ENCODE measurements at places on chromosomes 6 and 20.

GRCh38 chr20:55053389-55053788 is 578.0 kb downstream of the DOK5 start:
- DNase-seq = no peak

GRCh38 chr20:33277471-33278441 is 5.3 kb upstream of the BPIFB1 start:
- no peak for DNase-seq

GRCh38 chr6:88238901-88239300 is 72.8 kb upstream of the CNR1 start:
- DNase-seq = no peak

DNA sequence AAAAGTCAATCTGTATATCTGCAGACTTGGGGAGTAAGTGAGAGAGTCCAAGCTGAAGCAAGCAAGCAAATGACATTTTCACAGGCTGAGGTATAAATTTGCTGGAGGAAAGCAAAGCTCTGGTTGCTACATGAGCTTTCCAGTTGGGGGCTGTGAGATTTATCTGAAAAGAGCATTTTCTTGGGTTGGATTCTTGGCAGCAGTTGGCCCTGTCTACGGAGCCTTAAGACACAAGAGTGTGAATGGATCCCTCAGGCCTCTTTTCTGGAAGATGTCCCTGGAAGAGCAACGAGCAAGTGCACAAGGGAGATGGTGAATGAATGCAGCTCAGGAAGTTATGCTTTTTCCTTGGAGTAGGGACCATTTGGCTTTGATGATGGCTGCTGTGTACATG is 30.8 kb downstream of the ISM1 start:
- no peak for DNase-seq

GRCh38 chr20:19161336-19161735 is 51.1 kb upstream of the SLC24A3 start:
- DNase-seq = no peak

GRCh38 chr6:93235775-93236174 is 183.6 kb downstream of the EPHA7 start:
- DNase-seq = no peak

DNA sequence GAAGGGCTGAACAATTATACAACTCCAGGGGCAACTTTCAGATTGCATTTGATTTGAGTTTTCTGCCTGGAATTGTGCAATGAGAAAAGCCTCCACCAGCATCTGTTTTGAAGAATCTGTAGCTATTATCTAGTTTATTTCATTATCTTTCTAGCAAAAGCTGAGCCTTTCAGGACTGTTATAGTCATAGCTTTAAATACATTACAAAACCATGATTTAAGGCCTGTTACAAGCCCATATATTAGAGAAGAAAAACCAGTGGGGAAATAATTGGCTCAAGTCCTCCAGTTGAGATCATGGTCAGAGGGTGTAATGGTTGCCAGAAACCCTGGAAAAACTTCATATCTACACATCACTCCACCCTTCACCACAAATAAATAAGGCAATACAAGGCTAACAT is 676.2 kb downstream of the HDGFL1 start:
- DNase-seq = no peak

DNA sequence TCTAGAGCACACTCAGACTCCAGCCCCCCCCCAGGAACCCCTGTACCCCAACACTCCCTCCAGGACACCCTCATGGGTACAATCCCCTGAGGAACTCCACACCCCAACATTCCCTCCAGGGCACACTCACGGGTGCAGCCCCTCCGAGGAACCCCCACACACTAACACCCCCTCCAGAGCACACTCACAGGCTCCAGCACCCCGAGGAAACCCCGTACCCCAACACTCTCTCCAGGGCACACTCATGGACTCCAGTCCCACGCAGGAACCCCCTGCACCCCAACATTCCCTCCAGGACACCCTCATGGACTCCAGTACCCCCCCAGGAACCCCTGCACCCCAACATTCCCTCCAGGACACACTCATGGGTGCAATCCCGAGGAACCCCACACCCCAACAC is 31.6 kb downstream of the LAMA5 start:
- no peak for DNase-seq

DNA sequence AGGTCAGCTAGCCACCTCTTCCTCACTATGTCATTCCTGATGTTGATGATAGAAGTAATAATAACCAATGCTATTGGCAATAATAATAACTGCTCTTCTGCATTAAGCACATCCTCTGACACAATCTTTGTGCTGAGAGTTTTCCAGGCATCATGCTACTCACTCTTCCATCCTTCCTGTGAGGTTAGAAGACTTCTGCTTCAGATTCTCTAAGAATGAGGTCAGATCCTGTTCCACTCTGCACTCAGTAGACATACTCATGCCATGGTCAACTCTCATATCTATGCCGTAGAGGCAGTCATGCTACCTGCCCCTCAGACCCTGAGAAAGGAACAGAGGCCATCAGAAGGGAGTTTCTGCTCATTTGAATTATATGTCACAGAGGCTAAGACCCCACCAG is 98.1 kb upstream of the TOP1 start:
- DNase-seq = no peak

DNA sequence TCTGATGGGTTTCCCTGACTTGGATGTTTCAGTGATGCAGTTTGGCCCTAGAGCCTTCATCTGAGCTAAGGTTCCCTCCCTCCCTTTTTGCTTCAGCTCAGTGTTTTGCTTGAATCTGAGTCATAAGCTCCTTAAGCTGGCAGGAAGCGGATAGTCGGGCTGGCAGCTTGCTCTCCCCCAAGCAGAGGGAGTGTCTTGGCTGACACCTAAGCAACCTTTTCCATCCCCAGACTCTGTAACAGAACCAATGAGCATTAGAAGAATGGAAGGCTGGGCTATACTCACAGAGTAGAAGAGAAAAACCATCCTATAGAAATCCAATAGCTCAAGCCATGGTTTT is 98.3 kb downstream of the HAO1 start:
- no peak for DNase-seq

DNA sequence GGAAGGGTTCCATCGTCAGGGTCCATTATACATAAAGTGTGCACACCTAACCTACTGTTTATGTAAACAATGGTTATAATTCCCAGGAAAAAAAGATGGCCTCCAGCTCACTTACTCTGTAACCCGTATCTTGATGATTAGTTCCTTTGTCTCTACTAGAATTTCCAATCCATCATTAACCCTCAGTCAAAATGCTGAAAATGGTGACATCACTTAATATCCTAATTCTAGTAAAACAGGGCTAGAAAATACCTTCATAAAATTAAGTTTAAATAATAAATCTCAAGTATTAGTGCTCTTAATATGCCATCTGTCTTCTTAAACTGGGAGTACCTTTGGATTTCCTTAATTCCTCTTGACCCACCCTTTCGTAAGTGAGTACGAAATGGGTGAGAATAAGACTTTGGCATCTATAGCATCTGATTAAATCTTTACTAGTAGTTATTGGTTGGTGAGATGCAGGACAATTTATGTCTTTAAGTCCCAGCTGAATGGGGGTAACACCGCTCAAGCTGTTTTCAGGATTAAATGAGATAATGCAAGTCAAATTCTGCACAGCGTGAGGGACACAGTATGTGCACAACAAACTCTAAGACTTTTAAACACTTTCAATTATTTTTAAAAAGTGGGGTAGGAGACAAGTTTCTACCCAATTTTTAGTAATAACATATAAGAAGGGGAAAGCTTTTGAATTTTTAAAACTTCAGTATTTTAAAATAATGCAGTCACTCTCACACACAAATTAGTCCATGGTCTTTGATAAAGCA is 1.6 kb downstream of the HMGN3 start:
- DNase-seq = no peak

DNA sequence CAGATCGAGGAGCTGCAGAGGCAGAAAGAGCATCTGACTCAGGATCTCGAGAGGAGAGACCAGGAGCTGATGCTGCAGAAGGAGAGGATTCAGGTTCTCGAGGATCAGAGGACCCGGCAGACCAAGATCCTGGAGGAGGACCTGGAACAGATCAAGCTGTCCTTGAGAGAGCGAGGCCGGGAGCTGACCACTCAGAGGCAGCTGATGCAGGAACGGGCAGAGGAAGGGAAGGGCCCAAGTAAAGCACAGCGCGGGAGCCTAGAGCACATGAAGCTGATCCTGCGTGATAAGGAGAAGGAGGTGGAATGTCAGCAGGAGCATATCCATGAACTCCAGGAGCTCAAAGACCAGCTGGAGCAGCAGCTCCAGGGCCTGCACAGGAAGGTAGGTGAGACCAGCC is 26.2 kb downstream of the C20orf173 start:
- no peak for DNase-seq

- no peak for DNase-seq
Observed at GRCh38 chr20:10523443-10523842, 88.3 kb downstream of the SLX4IP start.

GRCh38 chr6:146887447-146888077 is 288.8 kb downstream of the ADGB start:
- no peak for DNase-seq

GRCh38 chr6:79861023-79861422 is 86.3 kb downstream of the ELOVL4 start:
- DNase-seq = no peak

Data from stimulated activated CD4-positive, alpha-beta T cell treated with anti-CD3 and anti-CD28 coated beads, Interleukin-1b, Interleukin-23, amount 100 ng/mL, for 24 hours (primary cell).